Bronchial epithelial cell (primary cell): ENCODE measurements at places on chromosomes 7 and 10.
A peak's percentile ranks its signal among the peaks of the same experiment; 100 is the strongest.

DNA sequence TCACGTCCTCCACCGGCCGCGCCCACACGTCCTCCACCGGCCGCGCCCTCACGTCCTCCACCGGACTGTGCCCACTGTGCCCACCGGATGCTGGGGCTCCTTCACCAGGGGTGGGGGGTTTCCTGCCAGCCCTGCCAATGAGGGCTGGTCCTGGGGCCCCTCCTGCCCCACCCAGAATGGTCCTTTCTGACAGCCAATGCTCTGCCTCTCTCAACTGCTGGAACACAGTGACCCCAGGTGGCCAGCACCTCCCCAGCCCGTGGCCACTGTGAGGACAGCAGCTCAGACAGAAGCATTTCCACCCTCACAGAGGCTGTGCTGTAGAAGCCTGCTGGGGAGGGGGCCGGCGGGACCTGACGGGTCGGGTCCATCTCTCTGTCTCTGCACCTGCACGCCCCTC lies 90.1 kb upstream of the DNAAF5 start:
- DNase-seq = no peak

- DNase-seq = no peak
Observed at GRCh38 chr10:86344714-86345161, 21.9 kb downstream of the GRID1 start.

- DNase-seq = no peak
Observed at GRCh38 chr7:155950898-155951553, 138.8 kb upstream of the SHH start.

- peak; percentile 10 for DNase-seq
Observed at GRCh38 chr7:96179341-96179740, 142.6 kb downstream of the SLC25A13 start.

- no peak for DNase-seq
Observed at GRCh38 chr10:118301211-118301610, 40.9 kb downstream of the FAM204A start.

GRCh38 chr10:22460531-22461403 lies 115.5 kb downstream of the SPAG6 start:
- no peak for DNase-seq

DNA sequence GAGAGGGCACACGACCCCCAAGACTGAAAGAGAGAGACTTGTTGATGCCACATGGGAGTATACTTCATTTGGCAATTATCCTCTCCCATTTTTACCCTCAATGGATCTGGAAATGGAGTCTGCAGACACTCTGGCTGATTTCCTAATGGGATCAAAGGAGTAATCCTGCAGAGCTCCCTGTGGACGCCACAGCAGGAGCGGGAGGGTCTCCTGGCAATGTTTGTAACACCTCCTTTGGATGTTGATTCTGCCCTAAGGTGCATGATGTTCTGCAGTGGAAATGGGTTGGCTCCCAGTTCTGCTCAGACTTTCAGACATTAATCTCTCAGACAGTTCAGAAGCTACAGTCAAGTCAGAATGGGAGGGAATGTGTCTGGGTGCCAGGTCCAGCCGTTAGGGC lies 166.0 kb upstream of the WDR11 start:
- DNase-seq = no peak

GRCh38 chr10:7444551-7445121 lies 33.8 kb upstream of the SFMBT2 start:
- DNase-seq = no peak

- peak; percentile 84 for DNase-seq
Observed at GRCh38 chr7:29413626-29414136, 150.0 kb upstream of the PRR15 start.

DNA sequence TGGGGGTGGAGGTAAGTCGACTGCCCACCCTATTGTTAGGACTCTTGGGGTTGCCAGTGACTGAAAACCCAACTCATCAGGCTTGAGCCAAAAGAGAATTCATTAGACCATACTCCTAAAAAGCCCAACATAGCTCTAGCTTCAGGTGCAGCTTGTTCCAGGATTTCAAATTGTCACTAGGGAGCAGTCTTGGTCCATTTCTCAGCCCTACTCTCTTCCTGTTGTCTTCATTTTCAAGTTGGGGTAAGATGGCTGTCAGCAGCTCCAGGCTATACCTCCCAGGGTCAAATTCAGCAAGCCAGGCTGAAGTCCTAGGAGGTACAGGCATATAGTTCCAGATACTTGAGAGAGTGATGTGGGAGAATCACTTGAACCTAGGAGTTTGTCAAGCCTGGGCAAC lies 14.9 kb upstream of the COL13A1 start:
- DNase-seq = peak; percentile 53

DNA sequence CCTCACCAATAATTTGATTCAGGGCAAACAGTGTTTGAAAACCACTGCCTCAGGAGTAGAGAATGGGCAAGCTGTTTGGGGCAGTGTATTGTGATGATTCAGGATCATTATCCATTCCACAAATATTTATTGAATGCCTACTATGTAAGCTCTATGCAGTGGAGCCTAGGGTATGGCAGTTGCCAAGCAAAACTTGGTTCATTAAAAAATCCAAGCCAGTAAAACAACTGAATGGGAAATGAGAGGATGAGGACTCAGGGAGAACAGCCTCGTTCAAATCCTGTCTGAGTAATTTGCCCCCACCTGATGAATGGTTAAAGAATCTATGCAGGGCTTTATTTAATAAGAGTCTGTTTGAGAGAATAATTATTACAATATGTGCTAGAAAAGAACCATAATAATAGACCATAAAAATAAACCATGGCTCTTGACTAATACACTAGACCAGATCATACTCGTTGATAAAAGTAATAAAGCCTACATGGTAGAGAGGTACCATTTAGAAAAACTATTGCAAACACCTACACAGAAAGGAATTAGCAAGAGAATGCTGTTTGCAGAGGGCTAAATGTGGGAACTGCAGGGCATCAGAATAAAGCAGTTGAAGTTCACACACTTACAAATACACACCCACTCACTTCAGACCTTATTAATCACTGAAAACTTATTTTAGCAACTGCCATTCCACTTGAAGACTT lies 71.7 kb downstream of the CREB5 start:
- DNase-seq = peak; percentile 37

DNA sequence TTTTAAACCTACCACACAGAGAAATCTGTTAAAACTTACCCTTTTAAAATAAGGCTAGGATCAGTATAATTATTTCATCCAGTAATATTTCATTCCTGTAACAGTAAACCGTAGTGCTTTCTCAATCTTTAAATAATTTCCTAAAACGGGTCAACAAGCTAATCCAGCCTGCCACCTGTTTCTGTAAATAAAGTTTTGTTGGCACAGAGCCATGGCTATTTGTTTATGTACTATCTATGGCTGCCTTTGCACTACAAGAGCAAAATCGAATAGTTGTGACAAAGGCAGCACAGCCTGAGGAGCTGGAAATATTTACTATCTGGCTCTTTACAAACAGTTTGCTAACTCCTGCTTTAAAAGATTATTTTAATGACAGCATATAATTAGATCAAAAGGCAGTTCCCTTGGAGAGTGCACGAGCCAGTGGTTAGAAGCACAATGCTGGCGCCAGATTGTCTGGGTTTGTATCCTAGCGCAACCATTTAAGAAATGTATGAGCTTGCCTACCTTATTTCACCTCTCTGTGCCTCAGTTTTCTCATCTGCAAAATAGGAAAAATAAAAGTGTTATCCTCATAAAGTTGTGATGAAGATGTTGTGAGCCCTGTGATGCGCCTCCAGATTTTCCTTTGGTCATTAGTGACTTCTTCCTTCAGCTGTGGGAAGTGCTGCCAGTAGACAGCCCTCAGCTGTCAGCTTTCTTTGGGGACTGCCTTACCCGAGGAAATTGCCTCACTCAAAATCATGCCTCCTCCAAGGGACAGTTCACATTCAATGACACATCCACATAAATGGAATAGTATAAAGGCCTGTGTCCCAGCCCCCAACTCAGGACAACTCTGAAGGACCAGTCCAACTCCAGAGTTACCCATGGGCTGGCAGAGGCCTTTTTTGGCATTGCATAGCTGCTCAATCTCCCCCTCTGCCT lies 11.8 kb upstream of the MIOS start:
- no peak for DNase-seq
